ENCODE measurements at places on chromosomes 7 and 10. TPM values are rescaled to one million over a fixed set of nuclear protein-coding genes. Genes with fewer than 3 reads are reported as not detected.

MYH16 gene
- total RNA-seq = not detected

DNA sequence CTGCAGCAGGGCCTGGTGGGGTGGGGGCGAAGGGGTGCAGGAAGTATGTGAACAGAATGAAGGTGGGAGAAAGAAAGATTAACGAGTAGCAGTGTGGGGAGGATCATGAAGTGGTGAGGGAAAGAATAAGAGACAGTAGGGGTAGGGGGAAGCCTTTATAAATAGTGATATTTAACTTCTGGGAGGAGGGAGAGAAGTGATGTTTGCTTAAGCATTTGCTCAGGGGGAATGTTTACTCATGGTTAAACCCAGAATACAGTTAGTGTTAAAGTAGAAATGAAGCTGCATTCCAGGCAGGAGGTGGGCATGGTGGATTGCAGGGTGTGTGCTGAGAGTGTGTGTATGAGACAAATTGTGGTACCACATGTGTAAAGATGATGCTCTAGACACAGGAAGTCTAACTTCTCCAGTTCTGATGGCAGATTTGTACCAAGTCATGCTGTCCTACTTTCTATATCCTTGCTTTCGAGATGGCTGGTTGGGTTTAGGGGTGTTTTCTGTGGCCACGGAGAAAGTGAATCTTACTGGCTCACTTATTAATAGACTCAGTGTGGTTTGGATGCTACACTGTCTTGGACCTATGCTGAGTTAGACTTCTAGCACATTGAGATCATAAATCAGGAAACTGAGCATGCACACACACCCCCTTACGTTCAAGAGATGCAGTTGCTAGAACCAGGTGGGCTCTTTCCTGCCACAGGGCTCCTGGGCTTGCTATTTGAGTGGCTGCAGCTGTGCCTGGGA lies 10.6 kb upstream of the DNMBP start:
- no peaks in the 10 kb centered on the region for H3K4me1 ChIP-seq
- H3K27me3 ChIP-seq = no peaks in the 10 kb centered on the region
- no peak for DNase-seq
- H3K36me3 ChIP-seq = no peaks in the 10 kb centered on the region

- H3K4me3 ChIP-seq = no peak overlapping the region
- H3K27ac ChIP-seq = no peak overlapping the region
- no peaks in the 10 kb centered on the region for H3K27me3 ChIP-seq
- no peaks in the 10 kb centered on the region for H3K36me3 ChIP-seq
- peaks cover 64% of the 10 kb centered on the region for H3K4me1 ChIP-seq
Measured at GRCh38 chr10:75115137-75115536, 3.7 kb downstream of the SAMD8 start.

GALNT17 gene
- 2.4 TPM for total RNA-seq

GRCh38 chr10:29763396-29763795 lies 128.6 kb upstream of the SVIL start:
- no peak overlapping the region for H3K4me3 ChIP-seq
- no peak overlapping the region for H3K27ac ChIP-seq
- peaks cover 6% of the 10 kb centered on the region for H3K4me1 ChIP-seq
- H3K36me3 ChIP-seq = no peaks in the 10 kb centered on the region

DNA sequence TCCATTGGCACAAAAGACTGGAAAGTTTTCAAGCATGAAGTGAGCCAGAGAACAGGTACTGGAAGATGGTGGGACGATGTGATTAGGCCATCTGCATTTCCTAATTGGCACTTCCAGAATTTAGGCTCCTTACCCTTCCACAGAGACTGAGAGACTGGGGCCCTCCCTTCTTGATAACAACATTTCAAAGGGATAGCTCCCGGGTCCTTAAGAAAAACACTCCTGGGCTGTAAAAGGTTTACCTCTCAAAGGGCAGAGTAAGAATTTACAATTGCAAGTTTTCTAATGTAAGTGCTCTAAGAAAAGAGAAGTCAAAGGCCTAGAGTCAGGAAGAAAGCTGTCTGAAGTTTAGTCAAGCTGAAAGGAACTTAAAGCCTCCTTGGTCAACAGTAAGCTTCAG lies 559.5 kb upstream of the C7orf33 start:
- no peaks in the 10 kb centered on the region for H3K4me1 ChIP-seq
- no peak overlapping the region for H3K27ac ChIP-seq
- no peaks in the 10 kb centered on the region for H3K36me3 ChIP-seq
- no peak for DNase-seq
- H3K4me3 ChIP-seq = no peak overlapping the region

- no peak overlapping the region for H3K4me3 ChIP-seq
- DNase-seq = peak; percentile 65
- peaks cover 100% of the 10 kb centered on the region for H3K27me3 ChIP-seq
- H3K4me1 ChIP-seq = peaks cover 35% of the 10 kb centered on the region
Measured at GRCh38 chr10:117167789-117168674, 29.3 kb upstream of the KCNK18 start.

- no peaks in the 10 kb centered on the region for H3K4me1 ChIP-seq
- H3K36me3 ChIP-seq = no peaks in the 10 kb centered on the region
- no peak overlapping the region for H3K27ac ChIP-seq
- DNase-seq = no peak
- H3K4me3 ChIP-seq = no peak overlapping the region
- no peaks in the 10 kb centered on the region for H3K27me3 ChIP-seq
Measured at GRCh38 chr7:135236727-135237126, 3.1 kb downstream of the STRA8 start.

GRCh38 chr10:88983206-88983605 lies 7.4 kb upstream of the FAS start:
- DNase-seq = no peak
- no peaks in the 10 kb centered on the region for H3K27me3 ChIP-seq
- peaks cover 16% of the 10 kb centered on the region for H3K4me1 ChIP-seq
- H3K27ac ChIP-seq = peak overlapping the region; percentile 47

DNA sequence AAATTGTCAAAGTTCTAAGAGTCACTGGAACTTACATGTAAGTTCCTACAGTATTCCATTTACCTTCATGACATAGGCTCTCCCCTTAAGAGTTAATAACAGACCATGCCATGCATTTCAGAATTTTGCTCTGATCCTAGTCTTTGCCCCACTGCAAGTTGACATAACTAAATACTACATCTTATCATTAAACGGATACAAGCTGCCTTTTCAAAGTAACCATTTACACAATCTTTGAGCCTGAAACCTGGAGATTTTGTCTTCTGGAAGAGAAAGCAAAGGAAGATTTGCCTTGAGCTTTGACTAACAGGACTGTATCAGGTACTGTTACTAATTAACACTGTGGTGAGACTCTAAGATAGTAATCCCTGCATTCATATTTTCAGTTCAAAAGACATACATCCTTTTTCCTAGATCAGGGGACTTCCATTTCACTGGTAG lies 9.3 kb upstream of the AKR1D1 start:
- no peaks in the 10 kb centered on the region for H3K4me1 ChIP-seq
- H3K36me3 ChIP-seq = no peaks in the 10 kb centered on the region
- H3K27ac ChIP-seq = no peak overlapping the region
- DNase-seq = no peak
- no peak overlapping the region for H3K4me3 ChIP-seq

DNA sequence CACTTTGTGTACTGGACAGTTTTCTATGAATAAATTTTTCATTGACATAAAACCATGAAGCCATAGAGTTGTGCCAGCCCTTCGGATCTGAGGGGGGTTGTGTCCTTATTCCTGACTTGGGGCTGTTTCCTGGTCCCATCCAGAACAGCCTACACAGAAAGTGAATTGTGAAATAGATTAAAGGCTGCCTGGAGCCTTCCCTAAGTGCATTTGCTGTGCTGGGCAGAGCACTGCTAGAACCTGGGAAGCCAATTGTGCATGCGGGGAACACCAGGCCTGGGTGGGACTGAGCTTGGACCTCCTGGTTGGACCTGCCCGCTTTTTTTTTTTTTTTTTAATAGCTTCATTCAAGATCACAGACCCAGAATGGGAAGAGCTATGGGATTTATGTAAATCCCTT lies 238.9 kb downstream of the ARHGAP21 start:
- H3K4me1 ChIP-seq = peaks cover 18% of the 10 kb centered on the region
- no peak for DNase-seq
- H3K27me3 ChIP-seq = no peaks in the 10 kb centered on the region
- no peak overlapping the region for H3K4me3 ChIP-seq
- H3K27ac ChIP-seq = peak overlapping the region; percentile 30

DNA sequence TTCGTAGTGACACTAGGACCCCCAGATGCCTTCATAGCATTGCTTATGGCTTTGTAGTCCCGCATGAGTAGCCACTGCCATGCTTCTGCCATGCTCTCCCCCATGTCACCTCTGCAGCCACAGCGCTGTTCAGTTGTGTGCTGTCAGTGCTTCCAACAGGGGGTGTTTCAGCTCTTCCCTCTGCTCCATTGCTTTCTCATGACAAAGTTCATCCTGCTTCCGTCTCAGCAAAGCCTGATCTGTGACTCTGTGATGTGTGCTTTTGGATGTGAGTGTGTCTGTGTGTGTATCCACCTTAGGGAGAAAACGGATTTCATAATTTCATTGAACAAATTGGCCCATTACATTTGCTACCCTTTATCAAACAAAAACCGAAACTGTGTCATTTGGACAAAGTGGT lies 134.9 kb upstream of the SAMD8 start:
- no peaks in the 10 kb centered on the region for H3K4me1 ChIP-seq
- H3K36me3 ChIP-seq = no peaks in the 10 kb centered on the region
- H3K27ac ChIP-seq = no peak overlapping the region
- no peak overlapping the region for H3K4me3 ChIP-seq

DNA sequence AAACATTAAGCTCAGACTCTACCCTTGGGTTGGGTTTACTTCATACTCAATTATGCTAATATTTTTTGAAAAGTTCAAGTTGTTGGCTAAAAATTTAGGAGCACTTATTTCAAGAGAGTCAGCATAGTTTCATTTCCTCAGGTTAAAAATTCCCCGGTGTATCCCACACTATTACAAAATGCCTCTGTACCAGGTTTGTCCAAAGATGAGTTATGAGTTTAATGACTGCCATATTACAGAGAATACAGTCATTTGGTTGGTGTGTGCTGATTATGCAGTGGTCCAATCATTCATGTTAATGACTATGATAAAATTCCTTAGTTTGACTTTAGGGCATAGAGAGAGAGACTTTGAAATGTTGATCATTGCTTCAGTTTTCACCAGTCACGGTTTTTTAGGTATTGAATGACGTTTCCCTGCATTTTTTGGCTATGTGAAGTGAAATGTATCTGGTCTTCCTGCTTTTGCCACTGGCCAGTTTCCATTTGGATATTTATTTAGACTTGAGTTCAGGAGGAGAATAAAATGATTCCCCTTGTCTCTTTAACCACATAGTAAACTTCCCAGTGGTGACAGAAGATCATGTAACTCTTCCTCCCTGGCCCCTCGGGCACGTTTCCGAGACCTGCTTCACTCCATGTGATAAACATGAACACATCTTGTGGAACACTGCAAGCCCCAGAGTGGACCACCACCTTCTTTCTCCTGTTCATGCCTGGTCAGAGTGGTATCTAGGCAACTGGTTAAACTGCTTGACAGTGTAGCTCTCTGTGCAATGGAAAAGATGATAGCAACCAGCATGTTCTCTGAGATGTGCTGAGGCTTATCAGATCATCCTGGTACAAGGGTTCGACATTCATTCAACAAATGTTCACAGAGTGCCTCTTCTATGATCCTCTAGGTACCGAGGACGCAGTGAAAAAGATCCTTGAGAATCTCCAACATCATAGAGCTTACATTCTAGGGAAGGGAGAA lies 153.6 kb downstream of the CACNB2 start:
- H3K4me1 ChIP-seq = no peaks in the 10 kb centered on the region
- no peaks in the 10 kb centered on the region for H3K27me3 ChIP-seq
- H3K4me3 ChIP-seq = no peak overlapping the region
- H3K27ac ChIP-seq = no peak overlapping the region

TMEM196 gene
- total RNA-seq = not detected

DNA sequence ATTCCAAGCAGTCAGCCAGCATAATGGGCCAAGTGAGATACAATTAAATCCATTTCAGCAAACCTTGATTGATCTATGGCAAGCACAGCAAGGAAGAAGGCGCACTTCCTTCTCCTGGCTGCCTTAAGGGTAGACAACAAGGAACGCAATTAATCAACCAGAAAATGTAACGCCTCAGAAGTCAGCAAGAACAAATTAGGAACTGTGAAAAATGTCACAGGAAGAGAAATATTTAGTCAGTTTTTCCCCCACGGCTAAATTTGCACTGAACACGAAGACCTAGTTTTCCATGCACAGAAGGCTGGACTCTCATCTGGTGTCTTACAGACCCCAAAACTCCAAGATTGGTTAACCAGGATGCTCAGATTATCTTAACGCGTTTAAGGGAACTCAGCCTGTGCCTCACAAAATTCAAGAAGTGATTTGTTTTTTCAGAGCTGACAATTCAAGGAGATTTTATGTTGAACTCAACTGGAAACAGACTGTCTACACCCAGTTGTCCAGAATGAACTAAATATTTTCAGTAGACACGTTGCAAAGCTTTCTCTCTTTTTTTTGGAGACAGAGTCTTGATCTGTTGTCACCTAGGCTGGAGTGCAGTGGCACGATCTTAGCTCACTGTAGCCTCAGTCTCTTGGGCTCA lies 14.2 kb downstream of the SNX8 start:
- no peak for DNase-seq
- H3K36me3 ChIP-seq = no peaks in the 10 kb centered on the region

DNA sequence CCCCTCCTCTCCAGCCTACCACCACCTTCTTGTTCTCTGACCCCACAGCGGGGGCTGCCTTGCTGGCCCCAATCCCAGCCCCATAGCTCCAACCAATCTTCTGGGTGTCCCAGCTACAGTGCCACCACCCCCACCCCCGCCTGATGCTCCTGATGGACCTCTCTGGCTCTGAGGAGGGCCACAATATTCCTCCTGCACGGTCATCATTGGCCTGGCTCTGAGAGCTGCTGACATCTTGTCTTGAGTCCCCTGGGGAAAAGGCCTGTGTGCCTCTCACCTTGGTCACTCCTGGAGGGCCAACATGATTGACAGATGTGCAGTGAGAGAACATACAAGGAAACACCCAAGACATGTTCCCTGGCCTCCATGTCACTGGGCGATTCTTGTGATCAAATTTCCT lies 7.6 kb downstream of the GDF2 start:
- no peak overlapping the region for H3K4me3 ChIP-seq
- DNase-seq = no peak
- no peak overlapping the region for H3K27ac ChIP-seq
- H3K27me3 ChIP-seq = no peaks in the 10 kb centered on the region
- no peaks in the 10 kb centered on the region for H3K4me1 ChIP-seq

ATG9B gene
- 0.68 TPM for total RNA-seq

GRCh38 chr7:121107923-121108498 lies 119.5 kb downstream of the CPED1 start:
- DNase-seq = no peak
- no peak overlapping the region for H3K27ac ChIP-seq
- H3K4me1 ChIP-seq = no peaks in the 10 kb centered on the region
- H3K4me3 ChIP-seq = no peak overlapping the region

DNA sequence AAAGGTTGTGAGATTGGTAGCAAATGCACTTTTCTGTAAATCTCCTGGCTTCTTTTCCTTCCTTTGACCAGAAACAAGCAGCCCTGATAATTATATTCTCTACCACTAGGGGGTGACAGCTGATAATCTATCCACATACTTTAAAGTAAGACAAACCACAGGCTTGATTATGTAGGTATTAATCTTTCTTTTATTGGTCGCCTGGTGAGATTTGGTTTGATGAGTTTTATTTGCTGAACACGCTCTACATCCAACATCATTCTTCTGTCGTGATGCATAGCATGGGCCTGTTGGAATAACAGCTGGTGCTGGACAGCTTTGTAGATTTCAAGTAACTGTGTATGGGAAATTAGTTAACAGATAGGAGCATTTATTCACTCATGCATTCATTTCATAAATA lies 63.5 kb downstream of the ZNF365 start:
- H3K27ac ChIP-seq = no peak overlapping the region
- DNase-seq = no peak
- H3K36me3 ChIP-seq = no peaks in the 10 kb centered on the region
- no peak overlapping the region for H3K4me3 ChIP-seq
- peaks cover 4% of the 10 kb centered on the region for H3K27me3 ChIP-seq
- H3K4me1 ChIP-seq = peaks cover 16% of the 10 kb centered on the region
